ENCODE measurements at places on chromosomes 5 and 9. TPM values are rescaled to one million over a fixed set of nuclear protein-coding genes. Genes with fewer than 3 reads are reported as not detected.

GRCh38 chr5:41925555-41925951 is 472 bp downstream of the FBXO4 start:
- no peak for DNase-seq

GRCh38 chr9:98989036-98990000 is 45.6 kb downstream of the COL15A1 start:
- peak; percentile 54 for DNase-seq

DNA sequence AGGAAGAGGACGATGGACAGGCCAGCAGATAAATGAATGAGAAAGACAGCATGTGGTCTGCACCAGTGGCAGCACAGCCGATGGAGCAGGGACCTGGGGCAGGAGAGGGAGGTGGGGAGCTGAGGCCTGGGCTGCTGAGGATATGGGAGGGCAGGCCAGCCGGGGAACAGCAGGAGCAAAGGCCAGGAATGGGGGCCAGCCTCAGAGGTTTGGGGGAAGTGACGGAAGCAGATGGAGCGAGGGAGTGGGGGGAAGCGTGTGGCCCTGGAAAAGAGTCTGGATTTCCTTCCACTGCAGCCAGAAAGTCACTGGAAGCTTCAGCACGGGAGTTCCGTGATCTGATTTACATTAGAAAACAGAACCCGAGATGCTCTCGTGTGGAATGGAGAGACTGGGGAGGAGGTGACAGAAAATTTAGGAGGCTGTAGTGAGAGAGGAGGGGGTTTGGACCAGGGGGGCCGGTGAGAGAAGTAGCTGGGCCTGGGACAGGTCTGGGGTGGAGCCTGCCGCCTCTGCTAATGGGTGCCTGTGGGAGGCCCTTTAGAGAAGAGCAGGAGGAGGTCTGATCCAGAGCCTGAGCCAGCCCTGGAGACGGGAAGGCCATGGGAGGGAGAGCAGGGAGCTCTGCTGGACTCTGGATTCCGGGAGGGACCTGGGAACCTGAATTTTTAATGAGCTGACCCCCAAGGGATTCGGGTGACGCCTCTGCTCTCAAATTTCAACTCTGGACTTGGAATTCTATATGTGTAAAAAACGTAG is 65.4 kb downstream of the TSPAN17 start:
- DNase-seq: no peak

DNA sequence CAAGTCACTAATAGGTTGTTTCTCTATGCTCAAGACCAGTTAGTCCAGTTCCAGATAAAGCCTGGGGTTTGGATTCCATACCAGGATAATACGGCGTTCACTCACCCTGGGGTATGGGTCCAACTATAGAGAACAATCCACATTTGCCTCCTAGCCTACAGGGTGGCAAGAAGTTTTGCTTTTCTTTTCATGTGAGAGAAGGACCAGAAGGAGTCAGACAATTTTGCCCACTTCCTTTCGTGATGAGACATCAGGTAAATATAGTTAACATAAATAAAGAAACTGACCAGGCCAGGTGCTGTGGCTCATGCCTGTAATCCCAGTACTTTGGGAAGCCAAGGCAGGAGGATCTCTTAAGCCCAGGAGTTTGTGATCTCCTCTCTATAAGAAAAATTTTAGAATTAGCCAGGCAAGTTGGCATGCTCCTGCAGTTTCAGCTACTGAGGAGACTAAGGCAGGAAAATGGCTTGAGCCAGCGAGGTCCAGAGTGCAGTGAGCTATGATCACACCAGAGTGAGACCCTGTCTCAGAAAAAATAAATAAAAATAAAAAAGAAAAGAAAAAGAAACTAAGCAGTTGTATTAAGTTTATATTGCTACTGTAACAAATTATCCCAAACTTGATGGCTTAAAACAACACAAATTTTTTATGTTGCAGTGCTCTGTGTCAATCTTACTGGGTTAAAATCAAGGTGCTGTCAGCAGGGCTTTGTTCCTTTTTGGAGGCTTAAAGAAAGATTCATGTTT is 7.5 kb upstream of the REEP5 start:
- DNase-seq: no peak

DNA sequence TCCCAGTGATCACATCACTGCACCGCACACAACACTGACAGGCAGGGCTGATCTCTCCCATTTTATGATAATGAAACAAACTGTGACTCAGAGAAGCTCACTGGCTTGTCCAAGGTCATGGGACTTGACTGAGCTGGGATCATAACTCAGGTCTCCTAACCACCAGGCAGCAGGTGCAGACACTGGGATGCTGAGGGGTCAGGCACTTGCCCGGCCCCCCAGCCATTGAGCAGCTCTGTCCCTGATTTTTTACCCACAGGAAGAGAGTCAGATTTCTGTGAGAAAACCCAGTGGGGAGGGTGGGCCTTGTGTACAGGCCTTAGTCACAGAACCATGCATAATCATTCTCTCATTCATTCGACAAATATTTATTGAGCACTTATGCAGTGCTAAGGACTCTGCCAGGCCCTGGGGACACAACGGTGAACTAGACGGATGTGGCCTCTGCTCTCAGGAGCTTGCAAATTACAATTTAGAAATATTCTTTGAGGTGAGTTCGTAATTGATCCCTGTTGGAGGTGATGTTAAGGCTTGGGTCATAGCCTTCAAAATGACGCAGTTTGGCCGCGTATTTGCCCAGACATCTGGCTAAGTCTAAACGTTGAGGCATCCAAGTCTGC is 54.5 kb upstream of the TGFBR1 start:
- no peak for DNase-seq

GRCh38 chr5:17203329-17204132 is 13.9 kb upstream of the BASP1 start:
- peak; percentile 70 for DNase-seq

- DNase-seq: no peak
These were observed 28.9 kb downstream of the TYRP1 start for GRCh38 chr9:12722131-12722530.

DNA sequence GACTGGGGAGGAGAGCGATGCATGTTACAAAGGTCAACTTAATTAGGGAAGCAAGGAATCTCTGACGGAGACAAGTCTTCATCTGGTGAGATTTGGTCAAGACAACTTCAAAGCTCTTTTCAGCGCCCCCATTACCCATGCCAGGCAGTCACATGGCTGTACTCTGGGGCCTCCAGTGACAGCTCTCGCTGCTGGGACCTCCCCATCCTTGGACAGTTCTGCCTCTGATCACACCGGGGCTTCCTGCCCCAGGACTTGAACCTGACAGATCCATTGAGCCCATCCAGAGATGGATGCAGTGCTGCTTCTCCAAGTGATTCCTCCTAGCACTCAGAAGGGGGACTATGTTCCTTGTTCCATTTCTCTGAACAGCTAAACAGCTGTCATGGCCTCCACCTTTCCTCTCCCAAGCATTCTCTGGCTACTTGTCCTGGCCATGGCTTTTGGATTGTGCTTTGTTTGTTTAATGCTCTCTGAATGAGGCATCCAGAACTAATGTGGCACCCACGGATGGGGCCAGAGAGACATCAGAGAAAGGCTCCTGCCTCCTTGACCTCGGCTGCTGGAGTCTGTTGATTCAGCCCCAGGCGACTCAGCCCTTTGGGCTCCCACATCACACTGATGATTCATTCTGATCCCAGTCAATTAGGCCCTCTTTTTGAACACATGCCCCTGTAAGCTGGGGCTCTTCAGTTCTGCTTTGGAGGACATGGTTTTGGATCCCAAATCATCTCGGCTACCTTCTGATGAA is 122.1 kb upstream of the ADAMTS16 start:
- DNase-seq: no peak

GRCh38 chr5:53537711-53538110 is 22.7 kb upstream of the NDUFS4 start:
- DNase-seq: no peak

- DNase-seq: no peak
These were observed 211.8 kb downstream of the FANCC start for GRCh38 chr9:95105519-95106287.

DNA sequence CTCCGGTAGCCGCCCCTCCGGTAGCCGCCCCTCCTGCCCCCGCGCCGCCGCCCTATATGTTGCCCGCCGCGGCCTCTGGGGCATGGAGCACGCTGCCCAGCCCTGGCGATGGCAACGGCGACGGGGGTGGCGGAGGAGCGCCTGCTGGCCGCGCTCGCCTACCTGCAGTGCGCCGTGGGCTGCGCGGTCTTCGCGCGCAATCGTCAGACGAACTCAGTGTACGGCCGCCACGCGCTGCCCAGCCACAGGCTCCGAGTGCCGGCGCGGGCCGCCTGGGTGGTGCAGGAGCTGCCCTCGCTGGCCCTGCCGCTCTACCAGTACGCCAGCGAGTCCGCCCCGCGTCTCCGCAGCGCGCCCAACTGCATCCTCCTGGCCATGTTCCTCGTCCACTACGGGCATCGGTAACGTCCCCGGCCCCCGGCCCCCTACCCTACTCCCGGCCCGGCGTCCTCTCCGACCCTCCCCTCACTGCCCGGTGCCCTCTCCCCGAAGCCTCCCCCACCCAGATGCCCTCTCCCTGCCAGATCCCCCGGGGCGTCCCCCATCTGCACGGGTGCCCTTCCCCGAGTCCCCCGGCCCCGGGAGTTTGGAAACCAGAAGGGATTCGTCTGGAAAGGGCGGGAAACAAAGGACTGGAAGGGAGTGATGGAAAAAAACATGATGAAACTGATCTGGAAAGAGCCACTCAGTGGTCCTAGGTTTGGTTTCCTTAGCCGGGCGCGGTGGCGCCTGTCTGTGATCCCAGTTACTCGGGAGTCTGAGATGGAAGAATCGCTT is 417 bp downstream of the SRD5A1 start:
- no peak for DNase-seq

GRCh38 chr9:105662184-105663104 is at the start of gene TAL2:
Gene TAL2, plus strand, starts transcription at chr9:105662457. Its CDS starts 40 bp downstream, at chr9:105662497.
- no peak for DNase-seq

DNA sequence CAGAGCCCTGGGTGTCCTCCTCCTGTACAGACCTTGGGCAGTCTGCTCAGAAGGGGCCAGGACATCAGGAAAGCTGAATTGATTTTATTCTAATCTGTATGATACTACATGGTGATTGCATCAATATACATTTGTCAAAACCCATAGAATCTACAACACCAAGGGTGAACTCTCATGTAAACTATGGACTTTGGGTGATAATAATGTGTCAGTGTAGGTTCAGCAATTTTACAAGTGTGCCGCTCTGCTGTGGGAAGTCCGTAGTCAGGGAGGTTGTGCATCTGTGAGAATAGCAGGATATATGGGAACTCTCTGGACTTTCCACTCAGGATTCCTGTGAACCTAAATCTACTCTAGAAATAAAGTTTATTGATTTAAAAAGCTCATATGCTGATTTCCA is 155.3 kb upstream of the NFIL3 start:
- DNase-seq: no peak

- no peak for DNase-seq
These were observed 82.1 kb downstream of the RXRA start for GRCh38 chr9:134408389-134408788.

DNA sequence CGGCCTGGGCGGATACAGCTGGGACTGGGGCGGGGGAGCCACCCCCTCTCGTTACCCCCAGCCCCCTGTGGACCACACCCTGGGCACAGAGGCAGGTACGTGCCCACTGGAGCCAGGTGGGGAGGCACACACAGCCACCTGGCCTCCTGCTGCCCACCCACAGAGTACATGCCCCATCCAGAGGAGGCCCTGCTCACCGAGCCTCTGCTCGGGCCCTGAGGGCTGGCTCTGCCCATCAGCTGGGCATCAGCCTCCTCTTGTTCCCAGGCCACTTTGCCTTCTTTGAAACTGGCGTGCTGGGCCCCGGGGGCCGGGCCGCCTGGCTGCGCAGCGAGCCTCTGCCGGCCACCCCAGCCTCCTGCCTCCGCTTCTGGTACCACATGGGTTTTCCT is 6.3 kb downstream of the MAMDC4 start:
- no peak for DNase-seq

DNA sequence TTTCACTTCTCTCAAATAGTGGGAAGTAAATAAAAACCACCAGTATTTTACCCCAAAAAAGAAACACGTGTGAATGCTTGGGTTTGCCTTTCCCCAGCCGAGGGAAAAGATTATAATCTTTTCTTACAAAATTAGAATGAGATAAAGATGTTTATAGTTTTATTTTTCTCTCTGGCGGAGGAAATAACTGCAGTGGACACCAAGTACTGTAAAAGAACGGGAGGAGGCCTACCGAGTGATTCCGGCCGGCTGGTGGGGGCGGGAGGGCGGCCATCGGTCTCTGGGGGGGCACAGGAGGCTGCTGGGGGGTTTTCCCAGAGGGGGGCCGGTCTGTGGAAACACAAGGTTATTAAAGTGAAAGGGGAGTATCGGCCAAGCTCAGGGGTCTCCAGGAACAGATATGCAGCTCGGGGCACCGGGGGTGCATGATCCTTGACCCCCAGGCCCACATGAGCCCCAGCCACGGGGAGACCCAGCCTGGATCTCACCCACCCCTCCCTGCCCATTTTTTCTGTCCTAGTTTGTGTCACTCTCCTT is 29.4 kb downstream of the LCP2 start:
- DNase-seq: no peak

DNA sequence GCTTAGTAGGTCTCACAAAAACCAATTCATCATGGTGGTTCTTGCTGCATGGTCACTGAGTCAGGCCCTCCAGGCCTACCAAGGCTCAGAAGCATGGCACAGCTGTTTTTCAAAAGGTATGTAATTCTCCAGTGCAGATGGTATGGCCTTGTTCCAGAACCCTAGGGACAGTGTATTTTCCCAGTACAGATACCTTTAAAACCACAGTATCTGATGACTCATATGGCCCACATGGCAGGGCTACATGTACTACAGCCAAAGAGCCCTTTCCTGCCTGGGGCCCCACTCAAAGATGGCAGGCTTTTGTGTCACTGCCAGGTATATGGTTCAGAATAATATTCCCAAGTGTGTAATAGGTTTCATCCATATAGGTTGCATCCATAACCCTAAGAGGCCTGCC is 16.5 kb downstream of the CSF2 start:
- no peak for DNase-seq

DNA sequence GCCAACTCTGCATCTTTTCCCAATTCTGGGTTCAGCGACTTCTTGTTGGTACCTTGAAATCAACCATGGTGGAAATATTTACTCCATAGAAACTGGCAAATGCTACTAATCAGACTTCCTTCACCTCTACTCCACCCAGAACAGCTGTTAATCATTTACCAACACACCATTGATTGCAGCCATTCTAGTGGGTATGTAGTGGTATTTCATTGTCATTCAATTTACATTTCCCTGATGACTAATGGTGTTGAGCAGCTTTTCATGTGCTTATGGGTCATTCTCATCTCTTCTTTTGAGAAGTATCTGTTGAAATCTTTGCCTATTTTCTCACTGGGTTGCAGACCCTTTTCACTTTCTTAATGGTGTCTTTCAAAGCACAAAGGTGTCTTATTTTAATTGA is 122.4 kb upstream of the MSX2 start:
- DNase-seq: no peak

Gene DBH
- under 0.01 TPM for total RNA-seq

Gene SLC25A51
- 31.1 TPM for total RNA-seq

Gene SMIM33
- not detected for total RNA-seq

Gene FGF18
- 5.5 TPM for total RNA-seq

Gene SLC2A8
- total RNA-seq: 6.8 TPM

Gene SH3RF2
- 9.8 TPM for total RNA-seq

Gene ADGRD2
- not detected for total RNA-seq

Gene ALDOB
- not detected for total RNA-seq

Gene SOX30
- total RNA-seq: 0.10 TPM

Measured in skin of body (tissue), 3 donors.